ENCODE measurements at places on chromosomes 7 and 10.

DNA sequence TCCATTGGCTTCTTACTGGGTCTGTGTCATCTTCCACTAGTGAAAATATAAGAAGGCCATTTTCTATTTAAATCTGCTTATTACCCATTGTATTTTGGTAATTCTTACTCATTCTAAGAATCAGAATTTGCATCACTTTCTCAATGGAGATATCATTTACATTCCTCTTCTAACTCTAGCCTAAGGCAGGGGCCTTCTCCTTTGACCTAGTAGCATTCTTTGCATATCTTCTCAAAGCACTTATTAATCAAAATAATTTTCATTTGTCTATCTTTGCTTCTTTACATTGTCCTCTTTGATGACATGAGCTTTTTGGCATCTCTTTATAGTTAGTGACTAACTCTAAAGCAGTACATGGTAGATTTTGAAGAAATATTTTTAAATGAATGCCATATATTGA, 400.9 kb upstream of the SEMA3D start:
- DNase-seq, result no peak

- no peak for DNase-seq
Observed at GRCh38 chr7:158468181-158468580, 119.4 kb downstream of the PTPRN2 start.

DNA sequence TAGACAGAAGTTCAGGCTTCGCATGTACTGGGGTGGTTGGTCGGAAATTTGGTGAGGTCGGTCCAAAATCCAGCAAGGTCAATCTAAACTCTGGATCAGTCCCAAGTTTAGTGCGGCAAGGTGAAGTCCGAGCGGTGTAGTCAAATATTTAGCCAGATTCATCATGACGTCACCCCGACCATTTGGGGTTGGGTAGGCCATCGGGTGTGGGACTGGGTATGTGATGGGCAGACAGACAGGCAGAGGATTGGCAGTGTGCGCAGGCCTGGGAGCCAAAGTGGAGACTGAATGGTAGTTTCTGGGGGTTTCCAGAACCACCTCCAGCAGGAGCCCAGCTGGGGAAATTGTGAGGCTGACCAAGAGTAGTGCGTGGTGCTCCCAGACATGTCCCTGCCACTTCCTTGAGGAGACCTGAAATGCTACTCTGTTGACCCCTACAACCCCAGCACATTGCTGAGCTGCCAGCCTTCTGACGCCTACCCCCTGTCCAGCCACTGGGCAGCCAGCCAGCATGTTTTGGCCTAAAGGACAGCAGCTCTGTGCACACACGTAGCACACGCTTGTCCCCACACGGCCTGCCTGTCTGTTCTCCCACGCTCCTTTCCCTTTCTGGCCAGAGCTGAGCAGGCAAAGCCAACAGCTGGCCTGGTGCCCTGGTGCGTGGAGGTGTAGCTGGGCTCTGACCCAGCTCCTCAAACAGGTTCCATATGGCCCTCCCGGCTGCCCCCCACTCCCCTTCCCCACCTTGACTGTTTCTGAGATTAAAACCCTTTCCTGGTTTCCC, 55.9 kb downstream of the FAM241B start:
- no peak for DNase-seq

- no peak for DNase-seq
Observed at GRCh38 chr7:79787623-79788022, 334.2 kb upstream of the MAGI2 start.

- DNase-seq, result no peak
Observed at GRCh38 chr7:74194686-74195085, 15.1 kb upstream of the LAT2 start.

- peak; percentile 85 for DNase-seq
Observed at GRCh38 chr10:14405076-14406065, 74.6 kb upstream of the FRMD4A start.

DNA sequence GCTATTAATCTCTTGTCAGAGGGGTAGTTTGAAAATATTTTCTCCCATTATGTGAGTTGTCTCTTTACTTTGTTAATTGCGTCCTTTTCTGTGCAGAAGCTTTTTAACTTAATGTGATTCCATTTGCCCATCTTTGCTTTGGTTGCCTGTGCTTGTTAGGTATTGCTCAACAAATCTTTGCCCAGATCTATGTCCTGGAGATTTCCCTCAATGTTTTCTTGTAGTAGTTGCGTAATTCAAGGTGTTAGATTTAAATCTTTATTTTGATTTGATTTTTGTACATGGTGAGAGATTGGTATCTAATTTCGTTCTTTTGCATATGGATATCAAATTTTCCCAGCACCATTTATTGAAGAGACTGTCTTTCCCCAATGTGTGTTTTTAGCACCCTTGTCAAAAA, 567.2 kb downstream of the DNAJB9 start:
- DNase-seq, result no peak

DNA sequence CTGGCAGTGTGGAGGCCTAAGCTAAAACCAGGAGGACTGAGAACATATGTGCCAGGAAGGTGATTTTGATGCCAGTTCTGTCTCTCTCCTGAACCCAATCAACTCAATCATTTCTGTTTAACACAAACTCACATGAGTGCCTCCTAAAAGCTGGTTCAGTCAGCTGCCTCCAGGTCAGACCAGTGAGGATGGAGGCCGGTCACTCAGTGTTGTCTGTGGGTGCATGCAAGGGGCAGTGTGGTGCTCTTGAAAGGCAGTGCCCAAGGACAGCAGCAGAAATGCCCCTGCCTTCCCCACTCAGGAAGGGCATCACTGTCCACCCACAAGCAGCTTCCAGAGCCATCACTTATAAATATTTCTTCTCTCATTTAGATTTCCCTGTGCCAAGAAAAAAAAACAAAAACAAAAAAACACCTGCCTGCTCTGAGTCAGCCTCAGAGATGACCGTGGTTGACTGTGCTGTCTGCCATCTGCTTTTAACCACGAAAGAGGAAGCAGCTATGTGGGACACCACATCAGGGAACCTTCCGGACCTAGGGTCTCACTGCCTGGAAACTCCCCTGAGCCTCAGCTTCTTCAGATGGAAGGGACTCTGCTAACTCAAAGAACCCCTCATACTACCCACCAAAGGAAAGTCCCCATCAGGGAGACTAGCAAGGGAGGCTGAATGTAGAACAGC, 39.1 kb downstream of the VOPP1 start:
- peak; percentile 56 for DNase-seq

- DNase-seq, result no peak
Observed at GRCh38 chr10:45557275-45557905, 115.2 kb downstream of the ZFAND4 start.

GRCh38 chr7:82410461-82410860, 33.1 kb downstream of the CACNA2D1 start:
- no peak for DNase-seq

DNA sequence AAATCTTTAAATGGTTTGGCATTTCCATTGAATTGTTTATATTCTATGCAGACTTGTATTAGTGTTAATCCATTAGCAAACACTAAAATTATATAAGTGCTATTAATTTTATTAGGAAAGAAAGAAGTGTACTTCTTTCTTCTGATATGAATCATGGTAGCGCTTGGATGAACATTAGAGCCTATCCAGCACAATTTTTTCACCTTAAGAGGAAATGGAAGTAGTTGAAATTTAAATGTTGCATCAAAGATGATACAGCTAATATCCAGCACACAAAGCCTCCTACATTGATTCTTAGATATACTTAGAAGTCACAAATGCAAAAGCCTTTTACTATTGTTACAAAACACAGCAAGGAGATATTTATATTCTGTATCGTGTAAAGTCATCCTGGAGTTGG, 174.5 kb downstream of the AHR start:
- DNase-seq, result no peak

DNA sequence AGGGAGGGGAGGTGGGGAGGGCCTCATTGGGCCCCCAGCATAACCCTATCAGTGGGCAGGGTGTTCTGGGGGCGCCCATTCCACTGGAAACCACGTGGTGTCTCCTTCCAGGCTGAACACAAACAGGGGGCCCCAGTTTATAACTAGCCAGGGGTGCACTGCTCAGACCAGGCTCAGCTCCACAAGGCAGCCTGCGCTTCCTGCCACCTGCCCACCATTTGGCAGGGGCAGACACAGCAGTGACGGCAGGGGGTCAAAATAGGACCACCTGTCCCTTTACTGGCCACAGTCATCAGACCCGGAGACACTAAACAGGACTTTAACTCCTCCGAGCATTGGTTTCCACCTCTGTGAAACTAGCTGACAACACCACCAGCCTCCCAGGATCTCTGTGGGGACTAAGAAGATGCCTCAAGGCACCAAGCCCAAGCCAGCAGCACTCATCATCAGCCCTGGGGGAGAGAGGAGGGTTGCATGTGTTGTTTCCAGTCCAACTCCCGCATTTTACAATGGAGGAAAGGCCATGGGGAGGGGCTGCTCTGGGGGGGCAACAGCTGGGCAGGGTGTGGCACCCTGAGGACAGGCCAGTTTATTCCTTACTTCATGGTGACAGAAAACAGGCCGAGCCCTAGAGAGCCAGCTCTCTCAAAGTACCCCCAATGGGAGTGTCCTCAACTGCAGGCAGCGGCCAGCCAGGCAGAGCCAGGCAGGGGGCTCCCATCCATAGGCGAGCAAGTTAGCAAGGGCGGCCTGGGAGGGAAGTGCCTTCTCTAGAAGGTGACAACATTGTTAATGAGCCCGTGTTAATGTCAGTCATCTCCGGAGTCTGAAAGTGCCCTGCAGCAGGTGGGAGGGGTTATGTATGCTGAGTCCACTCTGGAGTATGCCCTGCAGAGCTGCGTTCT, 127.6 kb downstream of the TNS3 start:
- no peak for DNase-seq

- no peak for DNase-seq
Observed at GRCh38 chr10:132698211-132698751, 87.7 kb downstream of the NKX6-2 start.

GRCh38 chr7:78398081-78398480, 599.5 kb downstream of the PHTF2 start:
- no peak for DNase-seq

GRCh38 chr10:84097787-84098353, 41.4 kb upstream of the GHITM start:
- no peak for DNase-seq

GRCh38 chr7:150404805-150405583, 25.9 kb downstream of the ZNF775 start:
- DNase-seq, result peak; percentile 80

- no peak for DNase-seq
Observed at GRCh38 chr7:131929632-131930031, 373.2 kb upstream of the PODXL start.

- DNase-seq, result peak; percentile 32
Observed at GRCh38 chr10:90424730-90425129, 433.1 kb downstream of the HTR7 start.

- DNase-seq, result no peak
Observed at GRCh38 chr7:6398943-6399342, 48.8 kb downstream of the DAGLB start.

GRCh38 chr7:35039343-35039742, 2.1 kb upstream of the DPY19L1 start:
- DNase-seq, result no peak

- DNase-seq, result no peak
Observed at GRCh38 chr7:33673029-33673700, 232.2 kb upstream of the BMPER start.

DNA sequence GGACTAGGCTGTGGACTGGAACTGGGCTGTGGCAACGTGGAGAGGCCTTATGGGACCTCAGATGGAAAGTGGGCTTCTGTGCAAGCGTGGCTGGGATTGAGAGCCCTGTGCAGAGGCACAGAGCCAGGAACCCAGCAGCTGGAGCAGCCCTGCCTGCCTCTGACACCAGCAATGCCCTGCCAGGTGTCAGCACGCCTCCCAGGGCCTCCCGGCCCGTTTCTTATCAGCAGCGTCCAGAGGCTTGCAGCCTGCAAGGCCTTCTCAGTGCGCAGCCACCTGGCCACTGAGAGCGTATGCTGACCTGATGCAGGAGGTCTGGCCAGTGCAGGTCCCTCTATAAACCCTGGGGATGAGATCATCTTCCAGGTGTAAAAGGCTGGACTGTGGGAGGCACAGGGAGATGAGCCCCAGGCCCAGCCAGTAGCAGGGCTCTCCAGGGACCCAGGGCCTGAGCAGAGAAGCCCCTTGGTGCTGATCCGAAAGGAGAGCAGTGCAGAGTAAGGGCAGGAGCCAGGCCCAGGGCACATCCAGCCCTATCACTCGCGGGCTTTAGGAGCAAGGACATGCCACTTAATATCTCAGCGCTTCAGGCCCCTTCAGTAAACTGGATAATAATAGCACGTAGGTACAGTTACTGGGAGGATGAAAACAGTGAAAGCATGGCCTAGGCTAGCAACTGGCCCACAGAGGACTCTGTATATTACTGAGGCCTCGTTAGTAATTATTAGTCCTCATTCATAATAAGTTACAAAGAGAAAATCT, 38.8 kb upstream of the ANTXRL start:
- no peak for DNase-seq

DNA sequence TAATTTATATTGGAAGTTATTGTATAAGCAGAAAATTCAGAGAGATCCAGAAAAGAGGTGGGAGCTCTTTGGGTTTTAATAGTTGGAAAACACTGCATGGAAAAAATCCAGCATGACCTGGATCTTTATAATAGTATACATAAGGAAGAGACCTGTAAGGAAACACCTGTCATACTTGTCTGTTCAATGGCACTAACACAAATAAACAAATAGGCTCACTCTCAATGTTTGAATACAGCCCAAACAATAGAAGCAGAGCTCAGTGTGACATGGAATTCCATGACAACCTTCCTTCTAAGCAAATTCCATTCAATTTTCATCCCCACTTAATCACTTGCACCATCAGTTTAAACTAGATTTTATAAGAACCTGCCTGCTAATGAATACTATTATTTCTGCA, 31.7 kb downstream of the CISD1 start:
- DNase-seq, result no peak

- no peak for DNase-seq
Observed at GRCh38 chr7:6623589-6624245, 8.3 kb downstream of the ZNF853 start.

DNA sequence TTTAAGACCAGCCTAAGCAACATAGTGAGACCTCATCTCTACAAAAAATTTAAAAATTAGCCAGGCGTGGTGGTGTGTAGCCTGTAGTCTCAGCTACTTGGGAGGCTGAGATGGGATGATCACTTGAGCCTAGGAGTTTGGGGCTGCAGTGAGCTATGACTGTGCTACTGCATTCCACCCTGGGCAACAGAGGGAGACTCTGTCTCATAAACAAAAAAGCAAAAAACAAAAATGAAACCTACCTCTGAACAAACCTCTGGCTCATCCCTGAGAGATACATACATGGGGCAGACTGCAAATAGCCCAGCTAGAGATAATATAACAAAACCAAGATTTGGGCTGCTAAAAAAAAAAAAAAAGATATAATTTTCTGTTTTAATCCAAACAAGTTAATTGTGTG, 19.5 kb downstream of the C10orf67 start:
- no peak for DNase-seq

DNA sequence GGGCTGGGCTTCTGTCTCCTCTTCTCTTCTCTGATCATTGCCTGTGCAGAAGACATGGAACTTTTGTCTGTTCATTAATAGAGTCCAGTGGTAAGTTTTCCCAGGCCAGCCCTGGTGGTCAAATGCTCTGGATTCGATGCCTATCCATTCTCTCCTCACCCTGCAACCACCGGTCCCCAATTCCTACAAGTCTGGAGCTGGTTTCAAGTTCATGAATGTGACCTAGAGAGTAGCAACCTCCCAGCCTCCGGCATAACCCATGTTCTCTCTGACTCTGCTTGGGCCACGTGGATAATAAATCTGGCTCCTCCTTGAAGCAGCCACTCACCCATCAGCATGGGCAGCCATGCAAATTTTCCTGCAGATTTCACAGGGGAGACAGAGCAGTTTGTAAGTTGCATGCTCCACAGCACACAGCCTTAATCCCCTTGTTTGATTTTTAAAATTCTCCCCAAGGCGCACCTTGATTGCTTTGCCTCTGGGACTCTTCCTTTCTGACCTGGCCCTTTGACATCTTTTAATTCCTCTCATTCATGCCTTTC, 37.3 kb upstream of the PDZD8 start:
- DNase-seq, result peak; percentile 69

- DNase-seq, result no peak
Observed at GRCh38 chr10:86265236-86265894, 101.2 kb downstream of the GRID1 start.

All from Caki2 (cell line).